ENCODE measurements at places on chromosomes 12 and 14.

DNA sequence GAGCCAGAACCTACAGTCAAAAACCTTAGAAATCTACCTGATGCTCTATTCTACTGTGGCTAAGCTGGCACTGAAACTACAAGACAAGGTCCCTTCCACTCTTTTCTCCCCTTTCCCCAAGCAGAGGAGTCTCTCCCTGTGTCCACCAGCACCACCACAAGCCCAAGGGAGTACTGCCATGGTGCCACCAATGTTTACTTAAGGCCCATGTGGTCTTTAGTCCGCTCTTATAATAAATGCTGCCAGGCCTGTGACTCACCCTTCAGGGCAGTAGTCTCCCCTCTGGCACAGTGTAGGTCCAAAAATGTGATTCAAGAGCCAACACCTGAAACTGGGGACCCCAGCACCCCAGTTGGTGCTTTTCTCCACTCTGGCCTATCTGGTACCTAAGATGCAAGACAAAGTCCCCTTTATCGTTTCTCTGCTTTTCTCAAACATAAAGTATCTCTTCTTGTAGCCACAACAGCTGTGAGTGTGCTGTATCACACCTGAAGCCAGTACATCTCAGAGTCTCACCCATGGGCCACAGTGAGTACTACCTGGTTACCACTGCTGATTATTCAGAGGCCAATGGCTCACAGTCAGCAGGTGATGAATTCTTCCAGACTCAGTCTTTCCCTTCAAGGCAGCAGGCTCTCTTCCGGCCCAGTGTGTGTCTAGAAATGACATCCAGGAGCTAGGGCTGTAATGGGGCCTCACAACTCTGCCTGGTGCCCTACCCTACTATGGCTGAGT is 29.3 kb downstream of the SLC38A2 start:
- H3K4me3 ChIP-seq = no peak overlapping the region
- no peak overlapping the region for H3K27ac ChIP-seq
- no peaks in the 10 kb centered on the region for H3K4me1 ChIP-seq
- no peak for DNase-seq

GRCh38 chr12:57489157-57489641 is 1.3 kb downstream of the MARS1 start:
- H3K36me3 ChIP-seq = peaks cover 19% of the 10 kb centered on the region
- peak overlapping the region; percentile 98 for H3K4me3 ChIP-seq
- no peak for DNase-seq
- H3K27ac ChIP-seq = no peak overlapping the region
- no peaks in the 10 kb centered on the region for H3K27me3 ChIP-seq

- no peaks in the 10 kb centered on the region for H3K36me3 ChIP-seq
- DNase-seq = peak; percentile 92
- H3K4me3 ChIP-seq = no peak overlapping the region
- no peaks in the 10 kb centered on the region for H3K27me3 ChIP-seq
- no peak overlapping the region for H3K27ac ChIP-seq
Measured at GRCh38 chr12:46562625-46563225, 190.2 kb upstream of the SLC38A2 start.

DNA sequence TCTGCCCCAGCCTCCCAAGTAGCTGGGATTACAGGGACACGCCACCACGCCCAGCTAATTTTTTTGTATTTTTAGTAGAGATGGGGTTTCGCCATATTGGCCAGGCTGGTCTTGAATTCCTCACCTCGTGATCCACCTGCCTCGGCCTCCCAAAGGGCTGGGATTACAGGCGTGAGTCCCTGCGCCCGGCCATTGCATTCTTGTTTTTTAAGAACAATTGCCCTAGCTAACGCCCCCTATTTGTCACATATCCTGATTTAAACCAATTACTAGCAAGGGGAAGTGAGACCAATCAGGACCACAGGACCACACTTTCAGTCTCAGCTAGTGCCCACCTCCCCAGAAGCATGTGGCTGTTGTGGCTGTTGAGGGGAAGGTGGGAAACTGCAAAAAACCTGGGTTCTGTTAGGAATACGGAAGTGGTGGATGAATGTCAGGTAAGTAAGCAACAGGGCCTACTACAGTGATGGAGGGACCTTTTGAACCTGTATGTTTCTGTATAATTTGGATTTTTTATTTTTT is 37.8 kb upstream of the NFYB start:
- no peak for DNase-seq
- no peak overlapping the region for H3K4me3 ChIP-seq
- peaks cover 6% of the 10 kb centered on the region for H3K4me1 ChIP-seq
- no peaks in the 10 kb centered on the region for H3K27me3 ChIP-seq
- no peaks in the 10 kb centered on the region for H3K36me3 ChIP-seq

GRCh38 chr12:5964913-5965900 is 20.1 kb upstream of the ANO2 start:
- H3K27me3 ChIP-seq = no peaks in the 10 kb centered on the region
- H3K4me3 ChIP-seq = no peak overlapping the region
- no peak overlapping the region for H3K27ac ChIP-seq
- H3K4me1 ChIP-seq = no peaks in the 10 kb centered on the region
- no peak for DNase-seq
- H3K36me3 ChIP-seq = no peaks in the 10 kb centered on the region
